ENCODE measurements at places on chromosomes 5 and 9. TPM values are rescaled to one million over a fixed set of nuclear protein-coding genes. Genes with fewer than 3 reads are reported as not detected.

The TICAM2 gene
- 1.0 TPM for total RNA-seq

- DNase-seq, result no peak
- no peaks in the 10 kb centered on the region for H3K36me3 ChIP-seq
- H3K27ac ChIP-seq, result no peak overlapping the region
Measured at GRCh38 chr9:121831869-121832268, 180.4 kb downstream of the DAB2IP start.

DNA sequence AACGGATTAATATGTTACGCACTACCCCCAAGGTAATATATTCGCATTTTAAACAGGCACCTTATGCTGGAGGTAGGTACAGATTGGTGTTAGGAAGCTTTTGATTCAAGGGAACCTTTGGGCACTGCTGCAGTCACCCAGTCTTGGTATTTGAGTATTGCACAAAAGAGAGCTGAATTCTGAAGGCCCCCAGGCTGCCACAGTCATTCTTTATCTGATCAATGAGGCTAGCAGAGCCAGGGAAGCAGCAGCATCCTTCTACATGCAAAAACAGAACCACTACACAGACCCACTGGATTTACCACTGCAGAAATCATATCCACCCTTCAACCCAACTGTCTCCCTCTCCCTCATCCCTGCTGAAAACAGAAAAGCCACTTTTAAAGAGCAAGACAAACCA is 121.2 kb upstream of the GRIN3A start:
- H3K4me1 ChIP-seq, result no peaks in the 10 kb centered on the region
- no peak for DNase-seq
- H3K27me3 ChIP-seq, result no peaks in the 10 kb centered on the region
- no peaks in the 10 kb centered on the region for H3K36me3 ChIP-seq

- DNase-seq, result no peak
- H3K27ac ChIP-seq, result no peak overlapping the region
- no peaks in the 10 kb centered on the region for H3K27me3 ChIP-seq
- H3K4me3 ChIP-seq, result no peak overlapping the region
- H3K36me3 ChIP-seq, result peaks cover 43% of the 10 kb centered on the region
Measured at GRCh38 chr5:83563631-83564030, 92.1 kb downstream of the VCAN start.

- peaks cover 11% of the 10 kb centered on the region for H3K4me1 ChIP-seq
- peaks cover 87% of the 10 kb centered on the region for H3K27me3 ChIP-seq
- no peak for DNase-seq
- H3K36me3 ChIP-seq, result peaks cover 10% of the 10 kb centered on the region
- no peak overlapping the region for H3K4me3 ChIP-seq
Measured at GRCh38 chr9:68515326-68516017, 25.2 kb downstream of the TMEM252 start.

Data from WTC11 (cell line).